Neural crest cell (in vitro differentiated cells): ENCODE measurements at places on chromosomes 6 and 20.
A peak's percentile ranks its signal among the peaks of the same experiment; 100 is the strongest.

- DNase-seq, result peak; percentile 32
Measured at GRCh38 chr20:21100578-21101452, 5.3 kb downstream of the LINC00237 start.

DNA sequence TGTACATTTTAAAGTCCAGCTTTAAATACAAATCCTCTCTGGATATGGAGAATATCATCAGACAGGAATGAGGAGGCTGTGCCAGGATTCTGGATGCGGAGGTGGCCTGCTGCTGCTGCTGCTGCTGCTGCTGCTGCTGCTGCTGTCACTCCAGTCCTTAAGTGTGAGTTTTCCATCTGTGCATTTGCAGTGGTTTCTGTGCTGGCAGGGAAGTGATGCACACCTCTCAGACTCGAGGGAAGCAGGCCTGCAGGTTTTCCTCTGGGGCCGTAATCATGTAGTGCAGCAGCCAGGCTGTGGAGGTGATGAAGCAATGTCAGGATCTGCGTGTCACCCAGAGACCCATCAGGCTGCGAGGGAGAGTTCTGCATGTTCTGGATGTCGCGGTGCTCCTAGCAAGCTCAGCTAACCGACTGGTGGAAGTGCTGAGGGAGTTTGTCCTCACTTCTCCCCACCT lies 32.0 kb downstream of the CFAP61 start:
- DNase-seq, result no peak

- no peak for DNase-seq
Measured at GRCh38 chr20:9442858-9443257, 71.5 kb upstream of the LAMP5 start.

DNA sequence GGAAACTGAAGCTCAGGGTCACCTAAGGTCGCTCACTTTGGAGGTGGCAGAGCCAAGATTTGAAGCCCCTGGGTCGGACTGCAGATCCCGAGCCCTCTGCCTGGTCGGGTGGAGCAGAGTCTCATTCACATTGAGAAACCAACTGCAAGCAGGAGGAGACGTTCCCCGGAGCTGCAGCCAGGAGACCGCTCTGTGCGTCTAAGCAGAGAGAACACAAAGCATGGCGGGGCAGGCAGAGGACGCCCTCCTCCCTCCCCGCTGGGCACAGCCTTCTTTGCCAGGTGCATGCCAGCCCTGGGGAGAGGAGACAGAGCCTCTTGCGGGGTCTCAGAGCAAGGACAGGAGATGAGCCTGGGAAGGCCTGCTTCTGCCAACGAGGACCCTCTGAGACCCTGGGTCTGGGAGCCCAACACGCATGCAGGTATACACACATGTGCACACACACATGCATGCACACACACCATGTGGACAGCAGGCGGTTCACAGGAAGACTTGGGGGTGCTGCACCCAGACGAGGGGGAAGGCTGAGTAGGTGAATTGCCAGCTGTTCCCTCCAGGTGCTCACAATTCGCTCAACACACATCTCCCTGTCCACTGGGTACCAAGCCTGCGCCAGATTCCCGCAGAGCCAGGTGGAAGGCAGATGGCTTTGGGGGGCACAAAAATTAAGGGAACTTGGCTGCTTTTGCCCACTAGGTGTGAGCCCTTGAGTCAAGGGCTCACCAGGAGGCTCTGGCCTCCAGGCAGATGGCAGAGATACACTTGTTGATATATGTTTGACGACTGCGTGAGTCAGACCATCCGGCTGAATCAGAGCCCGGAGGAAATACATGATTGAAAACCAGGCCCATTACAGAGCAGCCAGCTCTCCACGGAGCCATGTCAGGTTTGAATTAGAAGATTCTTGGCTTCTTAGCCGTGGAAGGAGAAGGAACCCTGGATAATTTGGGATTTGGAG lies 5.5 kb upstream of the NTSR1 start:
- DNase-seq, result no peak

DNA sequence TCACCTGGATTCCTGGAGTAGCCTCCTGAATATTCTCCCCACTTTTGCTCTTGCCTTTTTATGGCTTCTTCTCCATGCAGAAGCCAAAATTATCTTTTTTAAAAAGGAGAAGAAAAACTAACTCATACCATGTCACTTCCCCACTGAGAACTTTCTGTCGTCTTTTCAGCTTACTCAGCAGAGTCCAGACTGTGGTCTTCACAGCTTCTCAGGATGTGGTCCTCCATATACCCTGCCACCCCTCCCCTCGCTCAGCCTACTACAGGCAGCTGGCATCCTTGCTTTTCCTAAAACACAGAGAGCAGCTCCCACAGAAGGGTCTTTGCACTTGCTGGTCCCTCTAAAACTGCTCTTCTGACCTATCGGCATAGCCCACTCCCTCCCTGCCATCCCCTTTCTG lies 89.4 kb upstream of the ISM1 start:
- no peak for DNase-seq

DNA sequence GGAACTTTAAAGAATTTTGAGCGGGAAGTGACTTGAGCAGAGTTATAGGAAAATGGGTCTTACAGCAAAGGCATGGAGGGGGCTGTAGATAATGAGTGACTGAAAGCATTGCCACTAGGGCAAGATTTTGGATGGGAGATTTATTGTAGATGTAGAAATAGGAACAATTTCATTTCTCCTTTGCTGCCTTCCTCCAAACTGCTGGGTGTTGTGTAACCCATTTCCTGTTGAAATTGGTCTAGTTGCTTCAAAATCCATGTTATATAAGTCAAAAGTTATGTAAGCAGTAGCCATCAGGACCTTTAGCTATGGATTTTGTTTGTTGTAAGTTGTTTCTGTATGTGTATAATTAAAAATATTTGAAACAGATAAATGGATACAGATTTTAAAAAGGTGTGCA lies 11.1 kb downstream of the YWHAB start:
- DNase-seq, result no peak

DNA sequence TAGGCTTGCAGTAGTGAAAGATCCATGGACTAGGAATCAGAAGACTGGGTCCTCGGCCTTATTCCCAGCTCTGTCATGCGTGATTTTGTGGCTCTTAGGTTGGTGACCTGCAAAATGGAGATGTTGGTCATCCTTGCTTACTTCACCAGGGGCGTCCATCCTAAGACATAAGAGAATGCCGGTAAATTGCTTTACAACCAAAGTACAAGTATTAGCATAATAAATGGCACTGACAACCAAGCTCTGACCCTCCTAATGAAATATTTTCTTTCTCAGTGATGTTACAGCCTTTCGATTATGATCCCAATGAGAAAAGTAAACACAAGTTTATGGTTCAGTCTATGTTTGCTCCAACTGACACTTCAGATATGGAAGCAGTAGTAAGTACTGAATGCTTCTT lies 45.3 kb downstream of the VAPB start:
- no peak for DNase-seq

DNA sequence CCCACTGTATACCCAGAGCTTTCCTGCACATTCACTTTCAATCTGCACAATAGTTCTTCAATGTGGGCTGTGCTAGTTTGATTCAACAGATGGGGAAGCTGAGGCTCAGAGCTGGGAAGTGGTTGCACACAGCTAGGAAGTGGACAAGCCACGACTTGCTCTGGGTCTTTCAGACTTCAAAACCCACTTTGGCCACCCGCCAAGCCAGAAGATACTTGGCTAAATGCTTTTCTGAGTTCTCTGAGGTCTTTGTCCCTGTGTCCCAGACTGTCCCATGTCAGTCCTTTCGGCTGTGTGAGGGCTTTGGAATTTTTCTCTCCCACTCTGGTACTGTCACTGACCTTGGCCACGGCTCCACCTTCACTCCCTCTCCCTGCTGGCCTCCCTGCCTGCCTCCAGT lies 10.6 kb downstream of the PDYN start:
- DNase-seq, result no peak

- DNase-seq, result no peak
Measured at GRCh38 chr6:53112404-53112803, 36.2 kb downstream of the GCM1 start.
